ENCODE measurements at places on chromosomes 1 and 21.

- DNase-seq: no peak
These were observed 2.5 kb downstream of the DNMT3L start for GRCh38 chr21:44259082-44259705.

- DNase-seq: no peak
These were observed 21.3 kb upstream of the UMODL1 start for GRCh38 chr21:42049578-42050430.

GRCh38 chr1:4027008-4027407 lies 126.9 kb upstream of the C1orf174 start:
- DNase-seq: no peak

GRCh38 chr21:40938078-40938477 lies 91.1 kb upstream of the DSCAM start:
- DNase-seq: no peak

DNA sequence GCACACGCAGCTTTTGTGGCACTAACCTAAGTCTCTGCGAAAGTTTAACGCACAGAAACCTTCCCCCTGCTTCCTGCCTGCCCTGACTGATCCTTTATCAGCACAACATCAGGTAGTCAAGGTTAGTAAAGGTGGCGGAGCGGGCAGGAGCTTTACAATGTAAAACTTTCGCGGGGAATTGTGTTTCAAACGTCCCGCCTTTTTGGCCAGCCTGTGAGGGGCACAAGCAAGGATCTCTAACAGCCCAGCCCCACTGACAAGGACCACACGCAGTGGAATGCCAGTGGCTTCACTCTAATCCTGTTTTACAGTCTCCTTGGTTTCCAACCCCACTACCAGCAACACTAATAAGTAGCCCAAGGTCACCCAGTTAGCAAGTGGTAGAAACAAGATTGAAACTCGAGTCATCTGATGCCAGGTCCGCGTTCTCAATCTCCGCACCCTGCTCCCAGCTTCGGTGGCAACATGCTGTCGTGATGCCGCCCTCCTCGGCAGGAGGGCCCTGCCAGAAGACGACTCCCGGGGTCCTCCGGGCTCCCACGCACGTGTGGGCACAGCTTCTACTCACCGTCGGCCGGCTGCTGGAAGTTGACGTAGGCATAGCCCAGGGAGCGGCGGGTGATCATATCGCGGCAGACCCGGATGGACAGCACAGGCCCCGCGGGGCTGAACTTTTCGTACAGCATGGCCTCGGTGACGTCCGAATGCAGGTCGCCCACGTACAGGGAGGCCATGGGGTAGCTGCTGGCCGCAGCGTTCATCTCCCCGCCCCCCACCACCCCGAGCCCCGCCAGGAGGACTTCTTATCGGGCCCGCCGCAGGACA lies 1.2 kb downstream of the PABPC4 start:
- peak; percentile 38 for DNase-seq

DNA sequence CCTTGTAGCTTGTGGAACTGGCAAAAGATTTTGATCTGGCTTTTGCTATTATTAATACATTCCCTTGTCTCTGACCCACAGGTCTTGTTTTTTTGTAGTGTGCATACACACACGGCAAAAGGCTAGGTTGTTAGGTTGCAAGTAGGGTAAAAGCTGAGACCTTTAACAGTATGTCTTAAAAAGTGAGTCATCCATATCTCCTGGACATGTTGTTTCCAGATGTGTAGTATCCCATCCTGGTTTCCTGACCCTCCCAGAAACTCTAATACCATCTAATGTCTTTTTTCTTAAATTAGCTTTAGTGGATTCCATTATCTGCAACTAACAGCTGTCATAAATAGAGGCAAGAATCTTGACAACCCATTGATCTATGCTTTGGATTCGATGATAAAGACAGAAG lies 14.7 kb downstream of the OVGP1 start:
- DNase-seq: no peak

GRCh38 chr1:218779341-218780100 lies 394.2 kb upstream of the LYPLAL1 start:
- DNase-seq: no peak

DNA sequence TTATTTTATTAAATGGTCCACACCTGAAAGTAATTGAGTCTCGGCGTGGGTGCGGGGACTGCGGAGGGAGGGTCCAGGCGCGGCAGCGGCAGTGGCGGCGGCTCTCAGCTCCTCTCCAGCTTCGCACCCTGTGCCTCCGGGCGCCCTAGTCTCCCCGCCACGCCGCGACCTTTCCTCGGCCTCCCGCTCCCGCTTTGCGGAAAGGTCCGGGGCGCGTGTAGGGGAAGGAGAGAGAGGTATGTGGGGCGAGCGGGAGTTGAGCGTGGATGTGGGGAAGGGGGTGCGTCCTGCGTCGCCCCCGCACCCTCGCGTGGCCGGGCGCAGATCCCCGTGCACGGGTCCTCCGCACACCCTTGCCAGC lies 13.4 kb upstream of the ALX3 start:
- DNase-seq: no peak

DNA sequence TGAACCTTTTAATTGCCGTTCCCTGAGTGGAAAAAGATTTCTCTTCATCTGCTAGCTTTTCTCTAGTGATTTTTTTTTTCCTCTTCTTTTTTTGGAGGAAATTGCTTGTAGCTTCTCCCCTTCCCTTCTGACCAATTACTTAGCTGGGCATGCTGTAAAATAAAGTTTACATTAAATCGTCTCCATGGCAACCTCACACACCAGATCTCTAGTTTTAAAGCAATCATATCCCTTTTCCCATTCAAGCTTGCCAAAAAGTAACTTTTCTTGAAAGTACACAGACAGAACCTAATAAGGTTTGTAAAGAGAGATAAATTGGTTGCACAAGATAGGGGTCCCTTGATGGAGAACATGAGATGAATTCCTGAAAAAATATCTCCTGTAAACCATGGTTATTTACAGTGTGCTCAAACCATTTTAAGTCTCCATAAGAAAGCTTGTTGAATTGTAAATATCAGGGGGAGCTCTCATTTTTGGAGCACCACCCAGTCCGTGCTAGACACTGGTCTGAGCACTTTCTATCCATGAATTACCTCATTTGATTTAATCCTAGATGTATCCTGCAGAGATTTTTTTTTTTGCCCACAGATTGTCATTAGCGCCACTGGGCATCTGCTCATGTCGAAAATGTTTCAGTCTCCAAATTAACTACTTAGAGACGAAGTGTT lies 32.6 kb upstream of the HTR1D start:
- DNase-seq: no peak

- DNase-seq: no peak
These were observed 118.7 kb downstream of the IER5 start for GRCh38 chr1:181206979-181207790.

- no peak for DNase-seq
These were observed 5.7 kb downstream of the LBR start for GRCh38 chr1:225422031-225422605.

GRCh38 chr1:213438339-213438738 lies 387.3 kb downstream of the RPS6KC1 start:
- DNase-seq: no peak

DNA sequence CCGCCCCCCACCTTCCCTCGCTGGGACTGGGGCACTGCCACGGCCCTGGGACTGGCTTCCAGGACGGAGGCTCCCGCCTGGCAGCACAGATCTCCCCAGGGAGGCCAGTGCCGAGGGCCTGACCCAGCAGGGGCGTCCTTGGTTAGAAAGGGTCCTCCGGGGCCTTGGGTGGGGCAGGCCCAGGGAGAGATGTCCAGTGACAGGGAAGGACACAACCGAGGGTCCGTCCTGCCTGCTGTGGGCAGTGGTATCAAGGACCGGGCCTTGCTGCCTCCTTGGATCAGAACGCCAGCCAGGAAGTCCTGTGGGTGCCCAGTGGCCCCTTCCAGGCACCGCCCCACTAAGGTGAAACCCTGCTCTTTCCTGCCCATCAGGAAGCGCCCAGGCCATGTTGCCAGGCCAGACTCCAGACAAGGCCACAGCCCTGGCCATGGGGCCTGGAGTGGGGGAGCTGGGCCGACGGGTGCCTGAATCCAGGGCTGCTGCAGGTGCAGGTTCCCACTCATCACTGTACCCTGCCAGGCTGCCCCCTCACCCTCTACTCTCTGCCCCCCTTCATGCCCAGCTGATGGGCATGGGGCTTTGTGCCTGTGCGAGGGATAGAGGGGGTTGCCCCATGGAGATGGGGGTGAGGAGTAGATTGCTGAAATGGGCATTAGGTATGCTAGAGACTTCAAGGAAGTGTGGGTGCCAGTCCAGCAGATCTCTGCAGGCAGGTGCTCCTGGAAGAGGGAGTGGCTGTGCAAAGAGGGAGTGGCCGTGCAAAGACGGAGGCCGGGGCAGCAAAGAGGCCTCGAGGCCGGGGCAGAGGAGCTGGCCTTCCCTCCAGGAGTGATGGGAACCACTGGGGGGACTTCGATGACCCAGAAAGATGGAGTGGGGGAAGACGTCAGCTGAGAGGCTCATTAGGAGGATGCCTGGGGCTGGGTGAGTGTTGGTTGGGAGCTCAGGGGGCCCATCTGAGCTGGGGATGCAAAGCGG lies 2.2 kb upstream of the PRKCZ start:
- no peak for DNase-seq

- no peak for DNase-seq
These were observed 22.5 kb downstream of the CHD5 start for GRCh38 chr1:6157528-6158174.

DNA sequence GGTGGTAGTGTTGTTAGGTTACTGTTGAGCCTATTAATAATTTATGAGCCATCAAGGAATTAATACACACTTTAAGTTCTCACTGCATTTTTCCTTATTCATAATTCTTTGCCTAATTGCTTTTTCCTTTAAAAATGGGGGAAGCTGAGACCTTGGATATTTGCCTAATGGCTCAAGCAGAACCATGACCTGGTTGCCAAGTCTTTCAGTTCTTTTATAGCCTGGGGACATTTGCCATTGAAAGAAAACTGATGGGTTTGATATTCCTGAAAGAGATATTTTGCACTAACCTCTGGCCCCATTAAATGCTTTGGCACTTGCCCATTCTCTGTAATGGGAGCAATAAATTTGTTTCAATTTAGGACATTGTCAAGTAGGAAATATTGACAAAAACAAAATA lies 18.5 kb upstream of the LRRC53 start:
- no peak for DNase-seq

GRCh38 chr1:245682638-245683628 lies 528.1 kb downstream of the KIF26B start:
- no peak for DNase-seq

GRCh38 chr1:10132852-10133251 lies 77.5 kb upstream of the KIF1B start:
- DNase-seq: no peak

DNA sequence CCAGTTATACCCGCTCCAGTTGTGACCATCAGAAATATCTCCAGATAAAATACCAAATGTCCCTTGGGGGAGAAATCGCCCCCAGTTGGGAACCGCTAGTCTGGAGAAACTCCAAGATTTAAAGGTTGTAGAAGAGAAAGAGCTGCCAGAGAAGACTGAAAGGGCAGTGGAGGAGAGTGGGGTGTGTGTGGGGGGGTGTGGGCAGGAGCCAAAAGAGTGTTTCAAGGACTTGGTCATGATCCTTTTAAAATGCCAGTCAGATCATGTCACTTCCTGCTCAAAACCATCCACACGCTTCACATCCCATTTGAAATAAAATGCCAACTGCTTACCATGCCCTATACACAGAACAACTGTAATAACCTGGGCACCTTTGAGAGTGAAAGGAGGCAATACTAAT lies 3.4 kb upstream of the HEYL start:
- DNase-seq: no peak

DNA sequence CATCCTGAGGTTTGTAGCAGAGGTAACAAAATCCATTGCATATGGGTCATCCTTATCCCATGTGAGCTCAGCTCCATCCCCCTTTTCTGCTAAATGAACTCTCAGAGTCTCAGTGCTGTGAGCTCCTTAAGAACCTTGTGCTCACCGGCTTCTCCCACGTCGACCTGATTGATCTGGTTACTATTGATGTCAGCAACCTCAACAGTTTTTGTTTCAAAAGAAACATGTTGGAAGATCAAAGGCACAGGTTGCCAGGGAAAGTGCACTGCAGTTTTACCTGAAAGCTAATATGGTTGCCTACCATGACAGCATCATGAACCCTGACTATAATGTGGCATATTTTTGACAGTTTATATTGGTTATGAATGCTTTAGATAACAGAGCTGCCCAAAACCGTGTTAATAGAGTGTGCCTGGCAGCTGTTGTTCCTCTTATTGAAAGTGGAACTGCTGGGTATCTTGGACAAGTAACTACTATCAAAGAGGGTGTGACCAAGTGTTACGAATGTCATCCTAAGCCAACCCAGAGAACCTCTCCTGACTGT lies 131.4 kb downstream of the HS2ST1 start:
- DNase-seq: peak; percentile 46

DNA sequence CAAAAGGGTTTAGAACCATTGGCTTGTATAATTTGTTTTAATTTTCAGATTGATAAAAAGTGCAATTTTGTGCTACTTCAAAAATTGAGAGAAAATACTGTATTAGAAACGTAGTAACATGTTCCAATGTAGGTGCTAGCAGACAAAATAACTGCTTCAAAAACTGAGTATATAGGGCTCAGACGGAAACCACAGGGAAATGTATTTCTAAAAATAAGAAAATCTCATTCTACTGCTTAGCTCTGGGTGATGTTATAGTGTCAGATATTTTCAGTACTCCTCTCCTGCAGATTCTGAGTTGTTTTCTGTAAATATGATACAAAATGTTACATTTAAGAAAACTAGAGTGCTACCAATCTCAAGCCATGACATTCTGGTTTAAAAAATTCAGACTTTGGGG lies 55.4 kb downstream of the KCNK2 start:
- no peak for DNase-seq

DNA sequence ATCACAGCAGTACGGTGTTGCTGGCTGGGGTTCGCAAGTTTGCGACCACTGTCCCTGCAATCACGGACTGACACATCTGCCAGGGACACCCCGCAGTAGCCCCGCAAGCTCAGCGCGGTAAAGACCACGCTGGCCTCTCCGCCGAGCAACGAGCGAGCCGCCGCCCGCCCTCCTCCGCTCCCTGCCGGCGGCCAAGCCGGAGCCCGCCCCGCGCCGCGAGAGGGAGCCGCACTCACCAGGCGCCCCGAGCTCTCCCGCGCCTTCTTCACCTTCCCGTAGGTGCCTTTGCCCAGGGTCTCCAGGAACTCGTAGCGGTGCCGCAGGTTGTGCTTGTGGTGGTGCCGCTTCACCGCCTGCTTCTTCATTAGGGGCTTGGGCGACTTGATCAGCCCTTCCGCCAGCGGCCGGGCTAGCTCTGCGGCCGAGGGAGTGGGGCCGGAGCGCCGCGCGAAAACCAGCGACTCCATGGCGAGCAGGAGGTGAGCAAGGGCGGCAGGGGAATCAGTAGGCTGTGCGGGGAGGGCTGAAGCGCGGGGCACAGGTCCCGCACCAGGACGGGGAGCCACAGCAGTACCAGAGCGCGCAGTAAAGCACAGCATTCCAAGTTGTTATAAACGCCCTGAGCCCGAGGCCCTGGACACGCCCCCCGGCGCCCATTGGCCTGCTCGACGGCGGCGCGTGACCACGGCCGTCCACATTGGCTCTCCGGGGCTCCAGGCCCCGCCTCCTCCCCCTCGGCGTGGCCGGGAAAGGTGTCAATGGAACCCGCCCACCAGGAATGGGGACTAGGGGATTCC lies at the start of gene NUAK2:
Gene NUAK2 (minus strand): TSS at position 584 of the 797 bp plus-strand sequence. CDS start 117 bp downstream, at position 467.
- peak; percentile 84 for DNase-seq

DNA sequence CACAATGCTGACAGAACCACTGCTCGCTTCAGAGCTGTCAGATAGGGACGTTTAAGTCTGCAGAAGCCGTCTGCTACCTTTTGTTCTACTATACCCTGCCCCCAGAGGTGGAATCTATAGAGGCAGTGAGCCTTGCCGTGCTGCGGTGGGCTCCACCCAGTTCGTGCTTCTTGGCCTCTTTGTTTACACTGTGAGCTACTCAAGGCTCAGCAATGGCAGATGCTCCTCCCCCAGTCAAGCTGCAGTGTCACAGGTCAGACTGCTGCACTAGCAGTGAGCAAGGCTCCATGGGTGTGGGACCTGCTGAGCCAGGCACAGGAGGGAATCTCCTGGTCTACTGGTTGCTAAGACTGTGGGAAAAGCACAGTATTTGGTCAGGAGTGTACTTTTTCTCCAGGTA lies 47.1 kb downstream of the LEPR start:
- no peak for DNase-seq

Data from activated CD4-positive, alpha-beta T cell treated with anti-CD3 and anti-CD28 coated beads, Interleukin-2, amount 50 U/mL, for 1 hour (primary cell).